NCI-H1417 (cell line): ENCODE measurements at places on chromosomes 2 and 18.

DNA sequence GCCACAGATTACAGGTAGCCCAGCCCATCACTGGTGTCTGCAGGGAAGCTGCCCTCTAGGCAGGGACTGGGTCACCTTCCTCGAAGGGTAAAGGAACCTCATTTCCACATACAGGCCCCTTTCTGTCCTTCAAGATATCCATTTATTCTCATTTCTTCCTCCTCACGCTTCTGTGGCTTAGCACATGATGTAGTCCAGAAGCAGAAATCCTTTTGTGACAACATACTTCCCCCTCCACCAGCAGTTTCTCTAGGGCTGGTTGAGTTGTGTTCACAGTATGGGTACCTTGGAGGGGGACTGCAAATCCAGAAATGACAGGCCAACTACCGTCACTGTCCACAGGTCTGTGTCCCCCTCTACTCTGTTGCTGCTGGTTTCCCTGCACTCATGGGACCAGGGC, 364.9 kb downstream of the ANAPC1 start:
- no peak for DNase-seq

- no peak for DNase-seq
Observed at GRCh38 chr18:74116633-74117554, 30.7 kb downstream of the FBXO15 start.

GRCh38 chr18:31325051-31325450, 7.1 kb downstream of the DSG1 start:
- no peak for DNase-seq

DNA sequence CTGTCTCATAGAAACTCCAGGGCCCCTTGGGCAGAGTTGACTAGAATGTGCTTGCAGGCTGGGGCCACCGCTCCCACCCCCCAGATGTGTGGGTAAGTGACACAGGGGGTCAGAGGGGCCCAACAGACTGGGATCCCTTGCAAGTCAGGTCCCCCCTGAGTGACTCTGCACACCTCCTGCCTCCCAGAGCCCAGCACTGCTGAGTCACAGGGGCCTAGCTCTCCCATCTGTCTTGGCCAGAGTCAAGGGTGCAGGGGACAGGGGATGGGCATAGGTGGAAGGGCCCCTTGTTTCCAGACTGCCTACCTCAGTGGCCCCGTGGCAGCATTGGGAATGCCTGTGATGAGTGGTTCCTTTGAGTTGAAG, 11.4 kb downstream of the SH2D6 start:
- no peak for DNase-seq

- DNase-seq: no peak
Observed at GRCh38 chr2:18290386-18290785, 270.1 kb downstream of the RDH14 start.

GRCh38 chr2:139918982-139919381, 1138.8 kb upstream of the NXPH2 start:
- DNase-seq: no peak

DNA sequence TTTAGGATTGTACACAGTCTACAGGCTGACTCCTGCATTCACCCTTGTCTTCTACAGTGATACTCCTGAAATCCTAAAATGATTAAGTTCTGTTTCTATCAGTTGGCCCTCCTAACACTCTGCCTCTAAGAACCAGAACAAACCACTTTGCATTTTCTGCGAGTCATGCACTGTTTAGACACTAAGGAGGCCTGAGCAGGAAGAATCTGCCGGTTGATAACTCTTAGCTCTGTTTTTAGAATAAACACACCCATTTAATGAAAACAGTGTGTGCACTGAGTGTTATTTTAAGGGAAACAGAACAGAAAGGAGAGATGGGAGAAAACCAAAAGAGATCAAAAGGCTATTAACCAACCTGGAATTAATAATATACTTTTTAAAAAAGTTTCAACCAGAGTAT, 22.9 kb upstream of the SSB start:
- DNase-seq: no peak

- no peak for DNase-seq
Observed at GRCh38 chr2:59490994-59491393, 1062.5 kb downstream of the BCL11A start.

- DNase-seq: no peak
Observed at GRCh38 chr2:185608799-185609198, 129.8 kb upstream of the FSIP2 start.

DNA sequence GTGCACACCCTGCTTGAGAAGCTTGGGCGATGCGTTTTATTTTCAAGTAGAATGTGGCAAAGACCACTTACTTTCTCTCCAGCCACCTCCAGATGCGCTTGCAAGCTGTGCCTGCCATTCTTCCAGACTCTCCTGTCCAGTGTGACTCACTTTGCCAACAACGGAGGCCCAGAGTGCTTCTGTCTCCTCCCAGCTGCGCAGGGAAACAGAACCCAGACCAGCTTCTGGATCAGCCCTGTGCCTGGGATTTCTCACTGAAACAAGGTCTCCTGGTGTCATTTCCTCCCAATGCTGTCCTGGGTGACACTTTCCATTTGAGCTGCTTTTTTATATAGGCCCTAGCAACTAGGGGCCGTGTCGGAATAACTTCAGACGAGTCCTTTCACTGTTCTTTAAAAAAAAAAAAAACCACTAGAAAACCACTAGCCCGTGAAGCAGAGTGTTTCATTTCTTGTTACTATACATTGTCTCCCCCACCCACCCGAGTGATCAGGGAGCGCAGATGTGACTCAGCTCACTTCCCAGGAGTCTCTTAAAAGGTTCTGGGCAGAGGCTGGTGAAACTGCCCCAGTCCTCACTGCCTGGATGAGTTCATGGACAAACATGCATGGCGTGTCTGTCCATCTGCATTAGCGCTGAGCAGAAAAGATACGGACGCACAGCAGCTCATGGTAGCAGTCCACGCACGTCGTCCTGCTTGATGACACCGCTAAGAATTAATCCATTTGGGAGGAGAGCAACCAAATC, 25.3 kb upstream of the RPL31 start:
- no peak for DNase-seq

- no peak for DNase-seq
Observed at GRCh38 chr2:190119923-190120590, 57.5 kb upstream of the MSTN start.

DNA sequence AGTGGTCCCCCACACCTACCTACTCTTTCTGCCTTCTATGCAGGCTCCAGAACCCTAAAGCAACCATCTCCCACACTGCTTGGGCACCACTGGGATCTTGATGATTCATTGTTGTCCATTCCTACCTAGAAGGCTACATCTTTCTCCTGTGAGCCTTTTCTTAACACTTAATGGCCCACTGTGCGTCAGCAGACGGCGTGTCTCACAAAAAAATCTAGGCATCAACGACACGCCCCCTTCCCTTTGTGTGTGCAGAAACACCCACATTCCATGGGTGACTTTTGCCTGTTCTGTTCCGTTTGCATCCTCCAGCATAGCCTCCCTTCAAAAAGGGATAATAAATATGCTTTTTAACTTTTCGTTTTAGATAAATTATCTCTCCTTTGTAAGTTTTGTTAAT, 99.7 kb upstream of the CYRIA start:
- DNase-seq: no peak

DNA sequence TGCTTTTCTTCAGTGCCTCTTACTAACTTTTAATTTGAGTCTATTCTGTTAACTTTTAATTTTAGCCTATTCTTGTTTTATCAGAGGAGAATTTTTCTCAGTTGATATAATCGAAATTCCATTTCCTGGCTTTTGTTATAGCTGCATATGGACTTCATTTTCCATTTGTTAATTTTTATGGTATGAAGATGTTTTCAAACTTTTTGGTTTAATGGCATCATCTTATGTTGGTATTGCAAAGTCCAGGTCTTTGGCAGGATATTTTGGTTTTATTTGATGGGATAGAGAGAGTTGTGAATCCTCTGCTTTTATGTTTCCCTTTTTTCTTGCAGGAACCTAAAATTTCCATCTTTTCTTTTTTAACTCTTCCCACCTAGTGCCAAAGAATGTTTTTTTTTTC, 70.9 kb upstream of the RAPGEF4 start:
- no peak for DNase-seq

DNA sequence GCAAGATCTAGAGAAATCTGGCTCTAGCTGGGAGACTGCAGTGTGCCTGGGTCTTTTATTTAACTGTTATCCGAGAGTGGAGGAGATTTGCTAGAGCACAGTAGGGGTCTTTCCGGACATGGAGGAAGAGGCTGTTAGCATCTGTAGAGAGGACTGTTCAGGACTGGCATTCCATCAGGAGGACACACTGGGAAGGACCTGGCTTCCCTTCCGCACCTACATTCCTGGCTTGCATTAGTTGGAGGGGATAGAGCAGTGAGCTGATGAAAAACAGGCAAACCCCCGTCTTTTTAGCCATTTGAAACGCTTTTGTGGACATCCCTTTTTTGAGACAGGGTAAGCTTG, 874 bp upstream of the PIEZO2 start:
- no peak for DNase-seq

DNA sequence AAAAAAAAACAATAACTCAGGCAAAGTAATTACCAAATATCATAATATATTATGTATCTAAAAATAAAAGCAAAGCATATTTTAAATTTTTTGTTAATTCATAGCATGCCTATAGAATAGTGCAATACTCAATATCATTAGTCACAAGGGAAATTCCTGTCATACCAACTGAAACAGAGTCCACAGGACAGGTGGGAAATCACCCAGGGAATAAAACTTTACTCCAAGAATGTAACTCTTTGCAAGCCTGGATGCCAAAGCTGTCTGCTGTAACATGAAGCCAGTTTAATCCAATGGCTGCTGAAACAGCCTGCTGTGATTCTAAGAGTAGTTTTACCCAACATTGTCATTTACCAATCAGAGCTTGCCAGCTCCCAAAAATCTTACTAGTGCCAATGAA, 40.0 kb upstream of the SULT1C3 start:
- DNase-seq: no peak

GRCh38 chr18:4453874-4454536, 1.1 kb downstream of the DLGAP1 start:
- DNase-seq: no peak

- DNase-seq: no peak
Observed at GRCh38 chr18:49841236-49842217, 28.2 kb upstream of the ACAA2 start.

DNA sequence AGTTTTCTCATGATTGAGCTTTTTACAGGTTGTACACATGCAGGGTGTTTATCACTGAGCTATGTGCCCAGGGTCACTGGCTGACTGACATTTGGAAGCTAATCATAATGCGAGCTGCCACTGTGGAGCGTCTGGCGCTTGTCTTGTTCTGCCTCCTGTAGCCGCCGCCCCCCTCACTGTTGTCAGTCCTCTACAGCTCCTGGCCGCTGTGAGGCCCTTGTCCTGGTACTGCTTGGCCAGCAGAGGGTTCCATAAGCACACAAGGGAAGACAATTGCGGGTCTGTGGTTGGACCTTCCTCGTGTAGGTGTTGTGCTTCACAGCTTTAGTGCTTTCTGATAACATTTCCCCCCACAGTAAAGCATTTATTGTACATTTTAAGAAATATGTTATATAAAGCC, 105.6 kb upstream of the LDLRAD4 start:
- DNase-seq: no peak

DNA sequence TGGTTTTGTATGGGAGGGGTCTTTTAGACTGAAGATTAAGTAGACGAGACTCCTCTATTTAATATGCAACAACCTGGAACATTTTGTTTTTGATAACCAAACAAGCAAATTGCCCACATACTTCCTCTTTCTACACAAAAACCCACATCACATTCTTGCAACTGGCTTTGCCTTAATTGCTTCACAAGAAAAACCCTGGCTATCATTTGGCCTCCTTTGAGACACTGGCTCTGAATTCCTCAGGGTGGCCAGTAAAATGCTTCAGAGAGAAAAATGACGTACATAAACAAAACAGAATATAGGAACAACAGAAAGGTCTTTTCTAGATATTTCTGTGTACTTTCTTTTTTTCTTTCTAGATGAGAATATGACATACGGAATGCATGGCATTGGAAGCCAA, 103.0 kb downstream of the TRIB2 start:
- DNase-seq: no peak

- peak; percentile 43 for DNase-seq
Observed at GRCh38 chr18:47175283-47175897, 774 bp downstream of the IER3IP1 start.

GRCh38 chr18:7152440-7152839, 34.8 kb upstream of the LAMA1 start:
- no peak for DNase-seq

GRCh38 chr2:54535599-54536195, 79.6 kb downstream of the SPTBN1 start:
- DNase-seq: no peak

DNA sequence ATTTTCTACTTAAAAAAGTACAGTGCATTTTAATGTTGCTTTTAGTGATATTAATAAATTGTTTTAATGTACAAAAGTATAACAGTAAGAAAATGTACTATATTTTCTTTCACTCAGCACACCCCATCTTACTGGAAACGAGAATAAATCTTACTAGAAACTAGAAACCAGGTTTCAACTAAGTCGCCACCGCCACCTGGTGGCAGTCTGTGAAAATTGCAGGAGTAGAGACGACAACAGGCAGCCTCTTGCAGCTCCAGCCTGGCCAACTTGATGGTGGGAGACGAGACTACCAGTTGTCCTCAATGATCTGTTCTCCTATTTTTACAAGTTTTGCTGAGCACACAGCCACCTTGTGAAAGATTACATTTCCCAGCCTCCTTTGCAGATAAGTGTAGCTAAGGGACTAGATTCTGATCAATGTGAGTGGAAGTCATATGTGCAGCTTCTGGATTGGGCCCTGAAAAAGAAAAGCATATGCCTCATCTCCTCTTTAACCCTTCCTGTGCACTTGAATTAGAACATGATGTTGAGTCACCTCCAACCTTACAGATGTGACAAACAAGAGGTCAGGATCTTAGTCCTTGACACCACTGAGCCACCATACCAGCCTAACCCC, 8.7 kb downstream of the OTOF start:
- peak; percentile 11 for DNase-seq

GRCh38 chr18:44093253-44093652, 587.4 kb upstream of the SETBP1 start:
- DNase-seq: no peak

DNA sequence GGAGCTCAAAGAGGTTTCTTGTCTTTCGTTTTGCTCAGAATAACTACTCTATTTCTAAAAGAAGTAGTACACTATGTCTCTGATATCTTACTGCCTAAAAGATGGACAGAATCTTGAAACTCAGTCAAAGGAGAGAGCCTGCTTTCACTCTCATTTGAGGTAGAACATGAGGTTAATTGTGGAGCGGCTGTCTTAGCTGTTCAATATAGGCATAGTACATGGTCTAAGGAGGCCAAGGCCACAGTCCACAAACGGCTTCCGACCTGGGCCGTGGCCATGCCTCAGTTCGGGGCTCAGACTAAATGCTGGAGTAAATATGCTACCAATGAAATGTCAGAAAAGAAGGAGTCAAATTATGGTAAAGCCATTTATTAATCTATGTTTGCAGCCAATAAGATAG, 185.8 kb upstream of the ACAA2 start:
- no peak for DNase-seq

- DNase-seq: no peak
Observed at GRCh38 chr2:9739531-9739964, 103.7 kb upstream of the TAF1B start.

DNA sequence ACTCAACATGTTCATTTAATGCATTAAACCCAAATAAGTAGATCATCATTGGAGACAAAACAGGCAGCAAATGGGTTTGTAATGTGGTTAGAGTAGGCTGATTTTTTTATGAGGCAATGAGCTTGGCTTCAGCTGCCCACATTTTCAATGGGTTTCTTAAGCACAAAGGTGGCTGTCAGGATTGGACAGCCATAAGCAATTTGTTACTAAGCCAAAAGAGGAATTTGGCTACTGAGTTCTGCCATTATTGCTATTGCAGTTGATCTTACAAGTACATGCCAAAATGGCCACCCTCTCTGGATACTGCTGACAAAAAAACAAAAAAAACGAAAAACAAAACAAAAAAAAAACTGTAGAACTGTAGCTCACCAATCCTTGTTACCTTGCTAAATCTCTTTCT, 1348.0 kb upstream of the PIK3C3 start:
- DNase-seq: no peak
